Activated CD4-positive, alpha-beta T cell treated with anti-CD3 and anti-CD28 coated beads, Interleukin-2, Interleukin-6, amounts not matched to agents 100 ng/mL and 50 ng/mL, durations not matched to agents 16 hours and 8 hours (primary cell): ENCODE measurements at places on chromosomes 16 and 17.

DNA sequence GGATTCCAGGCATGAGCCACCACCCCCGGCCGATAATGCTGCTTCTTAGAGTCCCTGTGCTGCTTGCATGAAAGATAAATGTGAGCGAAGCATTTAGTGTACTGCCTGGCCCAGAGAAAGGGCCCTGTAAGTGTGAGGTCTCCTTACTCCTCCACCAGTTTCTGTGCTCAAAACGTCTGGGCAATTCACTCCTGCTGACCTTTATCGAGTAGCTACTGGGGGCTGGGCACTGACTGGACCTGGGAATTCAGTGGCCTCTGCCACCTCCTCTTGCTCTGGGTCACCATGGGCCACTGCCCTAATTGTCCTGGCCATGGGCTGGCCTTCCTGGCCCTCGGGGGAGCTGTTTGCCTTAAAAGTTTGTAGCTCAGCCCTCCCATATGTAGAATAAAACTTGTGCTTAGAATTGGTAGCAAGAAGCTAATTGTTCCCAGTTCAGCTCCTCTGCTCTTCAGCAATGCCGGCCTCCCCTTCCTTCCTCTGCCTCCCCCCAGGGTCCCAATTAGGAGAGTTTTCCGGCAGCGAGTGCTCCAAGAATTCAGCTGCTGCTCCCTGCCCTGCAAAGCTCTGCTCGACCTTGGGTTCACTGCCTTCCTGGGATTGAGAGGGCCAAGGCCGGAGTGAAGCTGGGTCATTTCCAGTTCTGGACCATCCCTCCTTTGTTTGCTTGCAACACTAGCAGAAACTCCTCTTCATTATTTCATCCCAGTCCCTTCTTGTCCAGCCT lies 98.9 kb upstream of the CDC42EP4 start:
- DNase-seq, result no peak

DNA sequence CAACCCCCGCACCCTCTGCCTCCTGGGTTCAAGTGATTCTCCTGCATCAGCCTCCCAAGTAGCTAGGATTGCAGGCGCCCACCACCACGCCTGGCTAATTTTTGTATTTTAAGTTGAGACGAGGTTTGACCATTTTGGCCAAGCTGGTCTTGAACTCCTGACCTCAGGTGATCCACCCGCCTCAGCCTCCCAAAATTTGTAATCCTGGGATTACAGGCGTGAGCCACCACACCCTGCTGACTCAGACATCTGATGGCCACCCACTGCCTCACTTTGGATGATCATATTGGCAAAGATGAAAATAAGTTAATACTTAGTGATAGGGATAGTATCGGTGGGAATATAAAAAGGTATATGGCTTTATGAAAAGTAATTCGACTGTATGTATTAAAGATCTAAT lies 55.9 kb downstream of the GRB2 start:
- no peak for DNase-seq

- DNase-seq, result no peak
Measured at GRCh38 chr16:11535494-11535893, 51.2 kb downstream of the LITAF start.

GRCh38 chr17:28334171-28334570 lies 1.1 kb downstream of the IFT20 start:
- no peak for DNase-seq

GRCh38 chr16:71675380-71675779 lies 49.1 kb downstream of the PHLPP2 start:
- DNase-seq, result no peak

DNA sequence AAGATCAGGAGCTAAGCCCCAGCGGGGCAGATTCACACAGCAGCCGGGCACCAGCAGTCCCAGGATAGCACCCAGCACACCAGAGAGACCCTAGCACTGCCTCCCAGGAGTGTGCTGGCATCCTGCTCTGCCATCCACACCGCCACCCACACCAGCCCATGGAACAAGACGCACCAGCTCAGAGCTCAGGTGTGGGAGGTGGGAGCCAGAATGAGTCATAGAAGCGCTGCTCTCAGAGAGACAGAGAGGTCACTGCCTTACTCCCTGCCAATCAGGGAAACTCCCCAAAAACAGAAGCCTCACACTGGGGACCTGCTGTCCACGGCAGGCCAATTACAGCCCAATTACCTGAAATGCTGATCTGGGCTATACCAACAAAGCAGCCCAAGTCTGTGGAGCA lies 64.9 kb downstream of the CDYL2 start:
- DNase-seq, result peak; percentile 37

- DNase-seq, result no peak
Measured at GRCh38 chr17:19508577-19508867, 25.1 kb upstream of the SLC47A1 start.

- no peak for DNase-seq
Measured at GRCh38 chr17:76845541-76846017, 22.6 kb upstream of the MGAT5B start.

GRCh38 chr16:7405166-7405565 lies 72.5 kb downstream of the RBFOX1 start:
- no peak for DNase-seq

DNA sequence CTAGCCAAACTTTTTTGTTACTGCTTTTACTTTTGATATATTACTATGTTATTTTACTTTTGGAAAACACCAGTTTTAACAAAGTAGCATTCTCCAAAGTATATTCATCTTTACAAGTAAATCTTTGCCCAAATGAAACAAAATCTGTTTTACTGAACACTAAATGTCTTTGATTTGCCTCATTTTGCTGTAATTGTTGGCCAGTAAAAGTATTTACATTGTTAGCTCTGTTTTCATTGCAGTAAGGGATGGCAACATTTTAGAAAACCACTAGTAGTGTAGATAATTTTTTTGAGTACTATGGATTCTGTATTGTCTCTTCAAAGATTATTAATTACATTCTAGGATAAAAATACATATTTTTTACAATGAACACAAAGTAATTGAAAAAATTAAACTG lies 10.6 kb downstream of the SNTB2 start:
- no peak for DNase-seq

DNA sequence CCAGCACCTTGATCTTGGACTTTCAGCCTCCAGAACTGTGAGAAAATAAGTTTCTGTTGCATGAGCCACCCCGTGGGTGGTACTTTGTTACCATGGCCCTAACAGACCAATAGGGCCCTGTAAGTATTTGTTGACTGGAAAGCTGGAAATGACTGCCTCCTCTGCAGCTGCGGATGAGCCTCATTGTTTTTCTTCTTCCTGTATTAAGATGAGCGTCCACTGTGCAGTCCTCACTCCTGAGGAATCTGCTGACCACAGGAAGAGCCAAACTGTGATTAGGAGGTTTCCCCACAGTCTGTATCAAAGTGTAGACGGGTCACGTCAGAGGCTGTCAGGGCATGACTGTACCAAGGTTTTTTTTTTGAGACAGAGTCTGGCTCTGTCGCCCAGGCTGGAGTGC lies 12.2 kb upstream of the AKTIP start:
- no peak for DNase-seq

DNA sequence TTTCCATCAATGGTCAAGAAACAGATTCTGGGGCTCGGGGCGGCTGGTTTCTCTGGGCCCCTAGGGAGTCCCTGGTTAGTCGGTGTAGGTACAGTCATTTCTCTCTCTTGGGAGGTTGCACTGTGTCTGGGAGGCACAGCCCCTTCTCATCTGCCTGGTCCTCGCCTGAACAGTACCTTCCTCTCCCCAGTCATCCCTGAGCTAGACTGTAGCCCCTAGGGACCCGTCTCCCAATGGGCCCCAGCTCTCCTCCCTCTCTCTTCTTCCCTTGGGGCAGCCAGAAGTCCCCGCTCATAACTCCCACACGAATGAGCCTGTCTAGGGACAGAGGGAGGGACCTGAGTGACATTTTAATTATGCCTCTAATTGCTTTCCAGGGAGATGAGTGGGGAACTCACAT lies 20.2 kb upstream of the CPSF4L start:
- DNase-seq, result no peak

- no peak for DNase-seq
Measured at GRCh38 chr16:71623597-71623996, 2.4 kb upstream of the MARVELD3 start.

- DNase-seq, result no peak
Measured at GRCh38 chr16:89200850-89201411, 594 bp upstream of the SLC22A31 start.

GRCh38 chr16:53741546-53741945 lies 37.6 kb downstream of the FTO start:
- no peak for DNase-seq

DNA sequence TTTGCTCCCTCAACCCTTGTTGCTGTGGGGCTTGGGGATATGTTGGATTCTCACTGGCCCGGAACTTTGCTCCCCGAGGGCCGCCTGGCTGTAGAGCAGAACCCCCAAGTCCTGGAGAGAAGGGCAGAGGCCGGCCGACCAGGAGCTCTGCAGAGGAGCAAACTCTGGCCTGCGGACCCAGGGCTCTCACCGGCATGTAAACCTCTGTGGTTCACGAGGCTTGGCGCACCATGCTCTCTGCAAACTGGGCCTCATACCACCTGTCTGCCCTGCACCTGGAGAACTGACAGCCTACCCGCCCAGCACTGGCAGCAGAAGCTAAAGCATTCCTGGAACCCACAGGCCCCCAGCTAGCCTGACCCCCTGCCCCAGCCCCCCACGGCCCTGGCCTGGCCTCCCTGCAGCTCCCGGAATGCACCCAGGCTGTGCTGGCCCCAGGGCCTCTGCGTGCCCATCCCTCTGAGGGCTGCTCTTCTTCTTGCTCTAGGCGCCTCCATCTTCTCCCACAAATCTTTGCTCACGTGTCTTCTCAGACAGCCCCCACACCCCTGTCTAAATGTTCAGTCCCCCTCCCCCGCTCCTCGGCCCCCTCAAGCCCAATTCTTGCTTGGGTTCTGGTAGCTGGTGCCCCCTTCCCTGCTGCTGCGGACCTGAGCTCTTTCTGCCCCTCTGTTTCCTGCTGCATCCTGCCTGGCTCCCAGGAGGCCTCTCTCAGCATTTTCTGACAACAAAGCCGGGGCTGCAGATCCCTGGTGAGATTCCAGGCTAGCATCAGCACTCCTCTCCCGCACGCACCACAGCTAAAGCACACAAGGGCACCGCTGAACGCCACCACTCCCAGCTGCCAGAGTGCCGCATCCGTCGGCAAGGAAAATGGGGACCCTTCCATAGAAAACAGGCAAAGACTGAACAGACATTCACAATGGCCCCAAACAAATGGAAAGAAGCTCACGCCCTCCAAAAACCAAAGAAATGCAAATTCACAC lies 23.3 kb downstream of the ACTG1 start:
- no peak for DNase-seq

GRCh38 chr17:57195785-57196460 lies 60.4 kb upstream of the MSI2 start:
- peak; percentile 42 for DNase-seq

DNA sequence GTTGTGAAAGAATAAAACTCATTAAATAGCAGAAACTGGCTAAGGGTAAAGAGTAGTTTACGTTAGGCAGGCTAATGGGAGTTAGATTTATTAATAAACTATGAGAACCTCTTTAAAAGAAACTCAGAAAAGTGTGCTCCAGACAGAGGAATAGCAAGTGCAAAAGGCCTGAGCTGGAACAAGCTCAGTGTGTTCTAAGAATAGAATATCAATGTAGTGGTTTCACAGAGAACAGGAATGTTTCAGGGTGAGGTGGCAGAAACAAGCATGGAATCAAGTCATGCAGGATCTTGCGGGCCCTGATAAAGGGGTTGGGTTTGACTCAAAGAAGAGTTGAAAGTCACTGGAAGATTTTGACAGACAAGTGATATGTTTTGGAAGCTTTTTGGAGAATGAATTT lies 164.0 kb upstream of the HS3ST3A1 start:
- no peak for DNase-seq

DNA sequence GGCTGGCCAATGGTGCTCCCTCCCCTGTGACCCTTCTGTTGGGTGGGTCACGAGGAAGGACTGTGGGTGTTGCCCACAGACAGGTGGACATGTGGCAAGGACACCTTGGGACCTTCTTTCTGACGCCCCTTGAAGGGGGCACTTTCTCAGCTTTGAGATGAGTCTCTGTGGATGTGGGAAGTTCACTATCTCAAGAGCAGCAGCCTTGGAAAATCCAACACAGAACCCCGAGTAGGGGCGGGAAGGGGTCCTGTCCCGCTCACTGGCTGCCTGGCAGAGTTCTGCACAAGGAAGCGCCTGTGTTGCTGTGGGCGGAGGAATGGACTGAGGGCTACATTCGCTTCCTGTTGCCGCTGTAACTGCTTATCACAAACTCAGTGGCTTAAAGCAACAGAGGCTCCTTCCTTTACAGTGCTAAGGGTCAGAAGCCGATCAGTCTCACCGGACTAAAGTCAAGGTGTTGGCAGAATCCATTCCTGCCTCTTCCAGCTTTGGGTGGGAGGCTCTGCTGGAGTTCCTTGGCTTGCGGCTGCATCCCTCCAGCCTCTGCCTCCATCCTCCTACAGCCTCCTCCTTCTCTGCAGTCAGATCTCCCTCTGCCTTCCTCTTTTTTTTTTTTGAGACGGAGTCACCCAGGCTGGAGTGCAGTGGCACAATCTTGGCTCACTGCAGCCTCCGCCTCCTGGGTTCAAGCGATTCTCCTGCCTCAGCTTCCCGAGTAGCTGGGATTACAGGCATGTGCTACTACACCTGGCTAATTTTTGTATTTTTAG lies 305.2 kb downstream of the SEC14L1 start:
- DNase-seq, result peak; percentile 81

- peak; percentile 92 for DNase-seq
Measured at GRCh38 chr17:18158022-18158600, 25.5 kb upstream of the ALKBH5 start.

GRCh38 chr16:78192734-78193488 lies 93.5 kb downstream of the WWOX start:
- DNase-seq, result no peak
